ENCODE measurements at places on chromosomes 1 and 21.

DNA sequence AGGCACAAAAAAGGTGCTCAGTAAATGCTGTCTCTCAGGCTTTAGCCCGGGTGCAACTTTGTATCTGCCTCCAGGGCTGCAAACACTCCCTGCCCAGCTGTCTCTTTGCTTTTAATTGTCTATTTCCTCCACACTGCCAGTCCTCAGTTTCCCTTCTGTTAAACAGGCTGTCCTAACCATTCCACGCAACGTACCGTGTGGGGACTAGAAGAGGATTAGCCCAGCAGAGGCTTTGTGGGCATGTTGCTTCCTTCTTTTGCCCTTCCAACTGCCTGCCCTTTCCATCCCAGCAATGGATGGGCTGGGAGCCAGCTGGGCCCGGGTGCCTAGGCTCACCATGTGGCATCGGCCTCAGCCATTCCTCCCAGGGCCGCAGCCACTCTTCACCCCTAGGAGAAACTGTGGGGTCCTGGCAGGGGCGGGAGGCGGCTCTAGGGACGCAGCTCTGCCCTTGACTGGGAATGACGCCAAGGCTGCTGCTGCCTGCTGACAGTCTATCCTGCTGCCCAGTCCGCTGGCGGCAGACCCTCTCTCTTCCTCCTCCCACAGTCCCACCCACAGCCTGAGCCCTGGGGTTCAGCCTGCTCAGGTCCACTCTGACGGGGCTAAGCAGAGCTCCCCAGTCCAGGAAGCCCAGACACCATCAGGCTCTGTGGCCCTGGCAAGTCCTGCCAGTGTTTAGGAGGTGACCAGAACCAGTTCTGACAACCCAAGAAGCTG, 40.6 kb upstream of the LRP8 start:
- no peak for DNase-seq

GRCh38 chr1:69994241-69994640, 211.1 kb downstream of the LRRC40 start:
- DNase-seq: no peak

DNA sequence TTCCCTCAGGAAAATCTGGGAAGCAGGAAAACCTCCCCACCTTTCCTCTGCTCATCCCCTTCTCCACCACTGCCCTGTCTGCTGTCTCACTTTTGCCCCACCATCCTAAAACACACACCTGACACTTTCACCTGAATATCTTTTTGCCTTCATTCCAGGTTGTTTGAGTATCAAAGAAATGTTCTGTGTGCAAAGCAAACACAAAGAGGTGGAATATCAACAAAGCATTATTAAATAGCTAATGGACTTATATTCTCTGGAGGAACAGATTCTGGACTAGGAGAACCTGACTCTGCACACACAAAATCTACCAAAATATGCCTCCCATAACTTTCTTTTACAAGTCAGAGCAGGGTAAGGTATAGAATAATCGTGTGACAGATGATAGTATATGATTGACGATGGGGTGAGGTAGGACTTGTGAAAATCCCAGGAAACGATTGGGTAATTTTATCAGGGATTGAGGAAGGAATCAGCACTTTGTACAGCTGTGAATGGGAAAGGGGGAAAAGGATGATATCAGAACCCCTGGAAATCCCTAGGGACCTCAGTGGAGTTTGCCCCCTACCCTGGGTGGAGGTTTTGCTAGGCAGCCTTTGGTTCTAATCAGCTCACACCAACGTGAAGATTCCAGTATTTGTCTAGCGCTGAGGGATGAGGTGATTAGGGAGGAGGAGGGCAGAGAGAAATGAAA, 87.7 kb downstream of the PROX1 start:
- DNase-seq: no peak

- no peak for DNase-seq
Observed at GRCh38 chr1:153553830-153554541, 4.9 kb upstream of the S100A3 start.

- DNase-seq: no peak
Observed at GRCh38 chr1:161962091-161962887, 61.4 kb downstream of the OLFML2B start.

DNA sequence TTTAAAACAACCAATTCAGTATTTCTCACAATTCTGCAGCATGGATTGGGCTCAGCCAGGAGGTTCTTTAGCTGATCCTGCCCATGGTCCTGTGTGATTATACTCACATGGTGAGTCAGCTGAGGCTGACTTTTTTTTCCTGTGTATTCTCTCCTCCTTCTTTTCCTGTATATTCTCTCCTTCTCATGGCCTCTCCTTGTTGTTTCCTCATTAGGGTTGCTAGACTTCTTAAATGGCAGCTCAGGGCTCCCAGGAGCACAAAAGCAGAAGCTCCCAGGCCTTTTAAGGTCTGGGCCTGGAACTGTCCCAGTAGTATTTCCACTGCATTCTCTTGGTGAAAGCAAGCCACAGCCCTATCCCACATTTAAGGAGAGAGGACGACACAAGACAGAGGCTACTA, 26.8 kb downstream of the VANGL1 start:
- no peak for DNase-seq

GRCh38 chr1:12035312-12035711, 16.0 kb downstream of the MIIP start:
- DNase-seq: no peak

GRCh38 chr21:14229399-14229798, 13.4 kb downstream of the RBM11 start:
- DNase-seq: no peak
